Pancreas (tissue), 10 donors: ENCODE measurements at places on chromosomes 16 and 17. TPM values are rescaled to one million over a fixed set of nuclear protein-coding genes. Genes with fewer than 3 reads are reported as not detected.

The CD300LG gene
- 0.69 TPM for total RNA-seq

The CCDC144A gene
- 10.3 TPM for total RNA-seq

The ANKFN1 gene
- total RNA-seq = not detected

The KRTAP9-4 gene
- total RNA-seq = not detected

The SSTR5 gene
- total RNA-seq = 0.12 TPM

The SLC2A4 gene
- 0.16 TPM for total RNA-seq

The GRB7 gene
- total RNA-seq = 27.5 TPM

The KIF18B gene
- total RNA-seq = 0.14 TPM

DNA sequence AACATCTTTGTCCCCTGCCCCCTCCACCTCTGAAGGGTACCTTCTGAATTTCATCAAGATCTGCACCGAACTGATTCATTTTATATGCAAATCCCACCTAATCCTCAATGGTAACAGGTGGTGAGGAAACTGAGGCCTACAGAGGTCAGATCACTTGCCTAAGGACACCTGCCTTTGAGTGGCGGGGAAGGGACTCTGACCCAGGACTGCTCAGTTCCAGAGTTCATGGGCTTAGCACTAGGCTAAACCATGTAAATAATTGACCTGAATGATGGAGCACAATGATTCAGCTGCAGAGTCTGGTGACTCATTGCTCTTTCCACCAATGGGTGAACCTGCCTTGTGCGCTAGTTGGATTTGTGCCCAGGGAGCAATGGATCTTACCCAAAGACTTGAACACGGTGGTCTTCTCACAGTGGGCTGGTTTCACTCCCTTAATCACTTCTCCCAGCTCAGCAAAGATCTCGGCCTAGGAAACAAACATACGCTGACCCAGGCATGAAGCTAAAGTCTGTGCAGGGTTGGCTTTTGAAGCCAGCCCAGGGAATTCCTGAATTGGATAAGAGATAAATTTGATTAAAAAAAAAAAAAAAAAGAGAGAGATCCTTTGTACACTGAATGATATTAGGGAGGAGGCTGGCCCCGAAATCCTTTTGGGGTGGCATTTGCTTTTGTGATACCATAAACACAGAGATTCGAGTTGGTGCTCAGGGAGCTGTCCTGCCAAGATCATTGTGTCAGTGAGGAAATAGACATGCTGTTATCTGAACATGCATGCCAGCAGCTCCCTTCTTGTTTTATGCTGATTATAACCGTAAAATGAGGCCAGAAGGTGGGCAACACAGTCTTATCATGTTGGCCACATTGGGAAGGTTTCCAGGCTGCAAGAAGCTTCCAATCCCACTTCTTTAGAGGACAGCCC lies 17.0 kb downstream of the CRYM start:
- DNase-seq = peak; percentile 48

GRCh38 chr16:87538594-87538993 lies 45.8 kb upstream of the ZCCHC14 start:
- DNase-seq = no peak

- DNase-seq = no peak
These were observed 457.6 kb upstream of the ZFHX3 start for GRCh38 chr16:73505577-73505976.

GRCh38 chr16:23392223-23392600 lies 60.8 kb downstream of the COG7 start:
- no peak for DNase-seq

DNA sequence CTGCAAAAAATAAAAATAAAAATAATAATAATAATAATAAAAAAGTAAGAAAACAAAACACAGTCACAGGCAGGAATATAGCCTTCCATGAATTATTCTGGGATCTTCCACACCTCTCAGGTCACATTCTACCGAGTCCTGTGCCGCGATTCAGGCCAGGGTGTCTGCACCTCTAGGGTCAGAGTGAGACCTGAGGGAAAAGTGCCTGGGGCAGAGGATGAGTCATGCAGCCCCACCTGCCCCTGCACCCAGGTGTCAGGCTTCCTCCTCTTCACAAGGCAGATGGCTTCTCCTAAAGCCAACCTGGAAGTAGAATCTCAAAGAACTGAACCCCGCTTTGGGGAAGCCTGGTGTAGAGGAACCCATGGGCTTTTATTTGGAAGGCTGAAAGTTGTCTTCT lies 283.7 kb downstream of the CPPED1 start:
- DNase-seq = no peak

DNA sequence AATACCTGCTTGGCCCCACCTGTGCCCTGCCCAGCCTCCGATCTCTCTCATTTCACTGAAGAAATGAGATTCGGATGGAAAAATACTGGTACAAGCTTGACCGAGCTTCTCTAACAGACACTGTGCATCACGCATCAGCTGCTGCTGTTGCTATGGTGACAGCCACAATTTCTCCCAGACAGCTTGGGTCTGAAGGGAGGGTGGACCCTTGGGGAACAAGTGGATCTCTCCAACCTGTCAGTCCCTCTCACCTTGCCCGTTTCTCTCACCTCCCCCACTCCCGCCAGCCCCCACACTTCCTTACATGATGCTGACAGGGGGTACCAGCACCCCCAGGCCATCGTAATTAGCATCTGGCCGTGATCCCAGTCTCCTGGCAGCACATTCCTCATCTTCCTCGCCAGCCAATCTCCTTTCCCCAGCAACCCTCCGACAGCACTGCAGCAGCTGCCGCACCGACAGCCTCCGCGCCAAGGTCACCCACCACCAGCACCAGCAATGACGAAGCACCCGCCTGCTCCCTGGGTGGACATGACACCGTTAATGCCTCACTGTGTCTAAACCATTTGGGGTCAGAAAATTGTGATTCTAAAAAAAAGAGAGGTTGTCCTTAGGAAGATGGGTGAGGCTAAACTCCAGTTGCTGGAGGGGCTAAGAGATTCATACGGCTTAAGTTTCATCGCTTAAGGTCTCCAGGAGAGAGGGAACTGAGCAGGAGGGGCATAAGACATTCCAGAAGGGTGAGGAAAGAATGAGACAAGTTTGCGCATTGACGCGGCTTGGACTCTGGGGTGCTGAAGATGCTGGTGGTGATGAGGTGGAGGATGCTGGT lies 58.6 kb upstream of the TNRC6A start:
- peak; percentile 38 for DNase-seq

DNA sequence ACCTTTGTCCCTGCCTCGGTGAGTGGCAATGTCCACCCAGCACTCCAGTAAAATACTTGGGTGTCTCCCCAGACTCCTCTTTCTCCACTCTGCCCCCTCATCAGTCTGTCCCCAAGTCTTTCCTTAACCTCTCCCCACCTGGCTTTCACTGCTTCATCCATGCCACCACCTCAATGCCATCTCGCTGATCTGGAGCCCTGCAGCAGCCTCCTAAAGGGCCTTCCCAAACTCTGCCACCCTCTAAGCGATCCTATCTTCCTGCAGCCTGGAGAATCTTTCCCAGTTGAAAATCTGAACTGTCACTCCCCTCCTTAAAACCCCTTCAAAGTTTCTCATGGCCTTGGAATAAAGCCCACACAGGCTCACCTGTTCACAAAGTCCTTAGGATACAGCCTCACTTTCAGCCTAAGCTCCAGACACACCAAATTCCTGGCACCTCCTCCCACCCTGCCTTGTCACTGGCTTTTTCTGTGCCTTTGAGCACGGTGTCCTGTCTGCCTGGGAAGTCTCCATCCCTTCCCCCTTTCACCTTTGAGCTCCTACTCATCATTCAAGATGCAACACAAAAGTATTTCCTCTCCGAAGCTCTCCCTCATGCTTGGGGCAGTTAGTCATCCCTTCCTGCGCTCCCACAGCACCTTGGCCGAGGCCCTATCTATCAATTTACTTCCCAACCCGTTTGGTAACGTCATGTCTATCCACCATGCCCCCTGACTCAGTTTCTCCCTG lies 2.8 kb downstream of the WNK4 start:
- DNase-seq = no peak

- no peak for DNase-seq
These were observed 47.0 kb downstream of the MARVELD3 start for GRCh38 chr16:71672803-71673581.

DNA sequence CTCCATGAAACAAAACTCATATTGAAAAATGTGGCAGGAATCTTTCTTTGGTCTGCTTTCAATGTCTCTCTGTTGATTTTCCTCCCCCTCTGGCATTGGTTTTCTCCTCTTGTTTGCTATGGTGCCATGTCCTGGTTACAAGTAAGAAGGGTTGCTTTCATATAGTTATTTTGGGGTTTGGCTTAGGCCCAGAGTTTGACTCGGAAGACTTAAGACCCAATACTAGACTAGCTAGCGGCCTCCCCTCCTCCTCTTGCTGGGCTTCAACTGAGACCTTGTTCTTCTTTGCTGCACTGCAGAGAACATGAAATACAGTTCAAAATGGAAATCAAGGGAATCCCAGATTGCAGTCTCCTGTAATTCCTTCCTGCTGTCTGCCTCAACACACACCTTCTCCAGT lies 30.0 kb upstream of the CLEC18A start:
- DNase-seq = no peak

GRCh38 chr16:66207139-66207882 lies 159.2 kb upstream of the CDH5 start:
- DNase-seq = no peak

GRCh38 chr17:34114174-34114573 lies 140.9 kb upstream of the CCL2 start:
- DNase-seq = no peak

DNA sequence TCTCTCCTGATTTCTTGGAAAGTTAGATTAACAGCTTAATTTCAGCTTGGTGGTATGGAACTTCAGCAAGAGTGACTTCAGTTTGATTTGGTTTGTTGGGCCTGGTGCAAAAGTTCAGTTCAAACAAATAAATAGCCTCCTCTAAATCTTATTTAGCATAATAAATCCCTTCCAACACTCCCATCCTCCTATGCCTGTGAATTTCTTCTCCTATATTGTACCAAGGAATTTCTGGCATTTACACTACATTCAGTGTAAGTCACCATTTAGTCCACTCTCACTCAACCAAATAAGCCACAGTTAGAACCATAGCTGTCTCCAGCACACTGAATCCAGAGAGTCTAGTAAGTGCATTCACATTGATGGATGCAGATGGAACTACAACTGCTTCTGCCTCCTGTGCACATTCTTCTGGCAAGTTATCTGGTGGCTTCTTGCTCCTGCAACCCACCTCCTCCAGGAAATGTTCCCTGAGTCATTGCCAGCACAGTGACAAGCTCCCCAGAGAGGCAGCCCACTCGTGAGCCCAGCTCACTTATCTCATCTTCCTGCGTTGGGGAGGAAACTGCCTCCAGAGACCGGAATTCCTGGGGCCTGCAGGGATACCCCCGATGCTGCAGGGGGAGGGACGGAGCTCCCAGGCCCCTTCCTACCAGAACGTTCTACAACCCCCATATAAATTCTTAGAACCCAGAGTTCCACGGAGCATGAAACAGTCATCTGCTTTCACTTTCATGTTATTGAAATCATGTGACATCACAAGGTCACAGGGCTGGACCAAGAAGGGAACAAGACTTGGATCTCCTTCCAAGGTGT lies 318.3 kb downstream of the PHKB start:
- DNase-seq = no peak

DNA sequence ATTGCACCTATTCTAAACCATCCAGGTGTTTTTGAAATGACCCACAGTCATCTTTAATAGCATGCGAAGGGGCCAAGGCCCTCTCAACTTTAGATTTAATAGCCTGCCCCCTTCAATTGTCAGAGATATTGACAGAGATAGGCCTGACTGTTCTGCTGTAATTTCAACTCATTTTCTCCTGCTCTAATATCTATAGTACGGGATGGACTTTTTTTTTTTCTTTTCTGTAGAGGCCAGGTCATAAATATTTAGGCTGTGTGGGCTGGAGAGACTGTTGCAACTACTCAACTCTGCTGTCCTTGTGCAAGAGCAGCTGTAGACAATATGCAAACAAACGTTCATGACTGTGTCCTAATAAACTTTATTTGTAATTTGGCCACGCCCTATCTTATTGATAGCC lies 24.7 kb upstream of the KRT20 start:
- no peak for DNase-seq

DNA sequence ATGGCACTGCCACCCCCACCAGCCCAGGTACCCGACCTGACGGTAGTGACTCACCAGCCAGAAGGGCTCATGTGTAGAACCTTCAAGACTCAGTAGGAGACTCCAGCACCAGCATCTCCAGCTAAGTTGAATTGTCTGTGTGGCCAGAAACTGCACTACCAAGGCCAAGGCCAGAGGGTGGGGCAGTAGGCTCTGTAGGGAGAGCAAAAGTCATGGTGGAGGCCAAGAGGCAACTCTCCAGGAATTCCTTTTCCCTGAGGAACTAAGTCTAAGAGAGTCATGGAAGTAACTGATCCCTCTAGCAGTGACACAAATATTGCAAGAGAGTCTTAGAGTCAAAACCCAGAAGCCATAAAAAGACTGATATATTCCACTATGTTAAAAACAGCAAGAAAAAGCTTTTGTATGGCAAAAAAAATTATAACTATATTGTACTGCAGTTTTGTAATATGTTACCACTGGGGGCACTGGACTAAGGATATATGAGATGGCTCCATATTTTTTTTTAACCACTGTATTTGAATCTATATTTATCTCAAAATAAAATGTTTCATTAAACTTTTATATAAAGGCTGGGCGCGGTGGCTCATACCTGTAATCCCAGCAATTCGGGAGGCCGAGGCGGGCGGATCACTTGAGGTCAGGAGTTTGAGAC lies 30.2 kb upstream of the GUCY2D start:
- DNase-seq = no peak
